ENCODE measurements at places on chromosomes 16 and 17.

DNA sequence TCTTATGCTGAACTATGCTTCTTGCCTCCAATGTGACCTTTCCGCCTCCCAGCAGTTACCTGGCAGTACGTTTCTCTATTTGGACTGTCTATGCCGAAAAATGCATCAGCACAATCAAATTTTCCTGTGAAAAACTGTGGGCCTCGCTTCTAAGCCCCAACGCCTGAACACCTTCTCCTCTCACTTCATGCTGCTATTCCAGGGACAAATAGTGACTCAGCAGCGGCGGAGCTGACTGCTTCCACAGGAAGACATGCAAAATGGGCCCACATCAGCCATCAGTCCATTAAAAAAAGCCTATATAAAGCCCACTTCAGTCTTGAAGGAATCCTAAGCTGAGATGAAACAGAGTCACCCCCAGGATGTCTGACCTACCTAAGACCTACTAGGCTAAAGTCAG lies 10.5 kb upstream of the PIP4K2B start:
- DNase-seq: no peak

DNA sequence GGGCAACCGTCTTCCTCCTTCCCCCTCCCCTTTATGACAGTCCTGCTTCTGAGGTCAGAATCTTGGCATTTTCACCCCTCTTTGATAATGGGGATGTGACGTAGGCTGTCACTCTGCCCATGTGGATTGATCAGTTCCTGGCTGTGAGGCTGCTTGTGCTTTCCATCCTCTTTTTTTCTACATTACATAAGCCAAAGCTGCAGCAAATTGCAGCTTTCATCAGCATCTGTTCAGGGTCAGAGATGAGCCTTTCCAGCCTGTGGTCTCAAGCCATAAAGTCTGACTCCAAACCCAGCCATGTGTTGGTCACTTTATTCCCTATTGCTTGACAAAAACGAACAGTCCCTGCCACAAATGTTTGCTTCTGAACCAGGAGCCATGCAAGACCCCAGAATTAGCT lies 535.1 kb downstream of the CDH11 start:
- no peak for DNase-seq

DNA sequence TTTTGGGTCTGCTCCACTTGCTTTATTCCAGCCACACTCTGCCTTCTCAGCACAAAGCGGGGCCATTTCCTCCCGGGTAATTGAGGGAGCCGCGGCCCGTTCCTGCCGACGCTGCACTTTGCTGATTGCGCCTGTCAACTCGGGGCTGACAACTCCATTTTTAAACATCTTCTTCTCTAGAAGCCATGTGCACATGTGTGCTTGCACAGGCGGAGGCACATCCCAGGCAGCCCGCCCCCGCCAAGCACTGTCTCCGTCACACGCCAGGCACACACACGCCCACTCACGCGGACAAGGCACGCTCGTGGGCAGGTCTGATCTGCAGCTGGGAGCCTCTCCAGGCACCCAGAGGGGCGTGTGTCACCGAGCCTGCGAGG lies 63.2 kb downstream of the ENGASE start:
- no peak for DNase-seq

GRCh38 chr17:31629696-31630470 lies 229.2 kb downstream of the COPRS start:
- DNase-seq: no peak

DNA sequence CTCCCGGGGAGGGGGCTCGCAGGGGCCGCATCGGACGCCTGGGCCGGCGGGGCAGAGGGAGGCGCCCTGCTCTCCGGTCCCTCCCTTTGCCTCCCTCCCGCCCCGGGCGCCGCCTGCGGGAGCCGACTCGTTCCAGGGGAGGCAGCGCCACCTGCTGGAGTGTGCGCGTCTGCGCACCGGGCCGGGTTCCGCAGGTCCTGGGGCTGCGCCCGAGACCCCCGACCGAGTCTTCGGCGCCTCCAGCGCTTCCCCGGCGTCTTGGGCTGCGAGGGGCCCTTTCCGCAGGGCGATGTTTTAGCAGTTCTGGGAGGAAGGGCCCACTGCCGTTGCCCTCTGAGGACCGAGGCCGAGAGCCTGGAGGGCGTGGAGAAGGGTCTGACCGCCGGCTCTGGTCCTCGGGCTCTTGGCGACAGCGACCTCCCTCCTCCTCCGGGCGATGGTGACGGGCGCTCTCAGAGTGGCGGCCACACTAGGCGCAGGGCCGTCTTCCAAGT lies 106.3 kb downstream of the SEC14L1 start:
- peak; percentile 89 for DNase-seq

All from thymus (tissue), 14 donors.